Calu3 (cell line): ENCODE measurements at places on chromosomes 4 and X. TPM values are rescaled to one million over a fixed set of nuclear protein-coding genes. Genes with fewer than 3 reads are reported as not detected.

Gene GPR119
- not detected in 2 replicates for total RNA-seq

Gene DMD
- total RNA-seq: 7.6 and 11.6 TPM in 2 replicates

GRCh38 chr4:858041-858481 lies 32.1 kb upstream of the CPLX1 start:
- H3K27ac ChIP-seq: no peak overlapping the region
- no peak overlapping the region for H3K4me3 ChIP-seq
- H3K36me3 ChIP-seq: peaks cover 25% of the 10 kb centered on the region
- no peak for DNase-seq

GRCh38 chr4:54662901-54663585 lies 5.3 kb downstream of the KIT start:
- no peak overlapping the region for H3K4me3 ChIP-seq
- H3K4me1 ChIP-seq: peaks cover 9% of the 10 kb centered on the region
- H3K36me3 ChIP-seq: peaks cover 11% of the 10 kb centered on the region
- H3K27me3 ChIP-seq: peaks cover 27% of the 10 kb centered on the region
- H3K27ac ChIP-seq: no peak overlapping the region
- no peak for DNase-seq

DNA sequence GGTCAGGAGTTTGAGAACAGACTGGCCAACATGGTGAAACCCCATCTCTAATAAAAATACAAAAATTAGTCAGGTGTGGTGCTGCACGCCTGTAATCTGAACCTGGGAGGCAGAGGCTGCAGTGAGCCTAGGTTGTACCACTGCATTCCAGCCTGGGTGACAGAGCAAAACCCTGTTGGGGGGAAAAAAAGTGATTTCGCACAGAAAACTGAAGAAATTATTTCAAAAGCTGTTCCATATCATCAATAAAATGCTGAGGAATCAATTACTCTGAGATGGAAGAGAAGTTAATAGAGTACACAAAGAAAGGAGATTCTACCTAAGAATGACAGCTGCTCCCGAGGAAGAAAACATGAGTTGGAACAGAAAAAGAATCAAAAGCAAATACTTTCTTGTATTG lies 95.9 kb downstream of the PDGFC start:
- no peak overlapping the region for H3K4me3 ChIP-seq
- peak; percentile 2 for DNase-seq
- H3K36me3 ChIP-seq: no peaks in the 10 kb centered on the region
- peaks cover 18% of the 10 kb centered on the region for H3K4me1 ChIP-seq
- no peak overlapping the region for H3K27ac ChIP-seq
- H3K27me3 ChIP-seq: no peaks in the 10 kb centered on the region

DNA sequence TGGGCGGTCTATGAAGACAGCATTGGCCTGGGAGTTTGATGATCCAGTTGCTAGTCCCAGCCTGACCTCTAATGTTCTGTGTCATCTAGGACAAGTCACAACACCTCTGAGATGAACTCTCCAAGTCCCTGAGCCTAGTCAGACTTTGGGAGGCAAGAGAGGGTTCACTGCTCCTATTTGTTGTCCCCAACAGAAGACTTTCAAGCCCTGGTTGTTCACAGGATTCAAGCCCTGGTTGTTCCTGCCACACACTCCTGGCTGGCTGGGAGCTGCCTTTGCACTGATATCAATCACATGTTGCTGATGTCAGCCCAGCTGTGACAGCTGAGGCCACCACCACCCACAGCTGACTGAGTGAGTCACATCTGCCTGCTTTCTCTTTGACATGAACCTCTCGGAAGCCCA lies 253.2 kb upstream of the RASGEF1B start:
- no peak overlapping the region for H3K27ac ChIP-seq
- H3K36me3 ChIP-seq: no peaks in the 10 kb centered on the region
- peak; percentile 38 for DNase-seq
- peaks cover 9% of the 10 kb centered on the region for H3K4me1 ChIP-seq
- H3K4me3 ChIP-seq: no peak overlapping the region

- no peaks in the 10 kb centered on the region for H3K27me3 ChIP-seq
- peaks cover 17% of the 10 kb centered on the region for H3K4me1 ChIP-seq
- no peak overlapping the region for H3K27ac ChIP-seq
- H3K4me3 ChIP-seq: no peak overlapping the region
Measured at GRCh38 chrX:30576881-30577280, 685 bp downstream of the TASL start.

DNA sequence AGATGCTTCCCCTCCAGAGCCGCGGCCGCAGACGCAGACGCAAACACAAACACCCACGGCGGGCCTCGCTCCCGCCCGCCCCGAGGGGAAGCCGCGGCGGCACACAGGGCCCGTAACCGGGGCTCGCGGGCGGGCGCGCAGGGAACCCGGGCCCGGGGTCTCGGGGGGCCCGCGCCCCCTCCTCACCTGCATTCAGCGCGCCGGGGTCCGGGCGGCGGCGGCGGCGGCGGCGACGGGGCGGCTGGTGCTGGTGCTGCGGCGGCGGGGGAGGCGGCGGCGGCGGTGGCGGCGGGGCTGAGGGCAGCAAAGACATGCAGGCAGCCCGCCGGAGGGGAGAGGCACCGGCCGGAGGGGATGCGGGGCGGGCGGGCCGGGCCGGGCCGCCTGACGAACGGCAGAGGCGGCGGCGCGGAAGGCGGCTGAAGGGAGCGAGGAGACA lies 255 bp upstream of the CNOT6L start:
- H3K4me3 ChIP-seq: peak overlapping the region; percentile 95
- H3K4me1 ChIP-seq: peaks cover 25% of the 10 kb centered on the region
- peak overlapping the region; percentile 89 for H3K27ac ChIP-seq
- H3K27me3 ChIP-seq: no peaks in the 10 kb centered on the region

Gene KCTD8
- total RNA-seq: not detected in 2 replicates

- no peaks in the 10 kb centered on the region for H3K36me3 ChIP-seq
- H3K4me1 ChIP-seq: no peaks in the 10 kb centered on the region
- H3K27ac ChIP-seq: no peak overlapping the region
- H3K4me3 ChIP-seq: no peak overlapping the region
- H3K27me3 ChIP-seq: peaks cover 17% of the 10 kb centered on the region
- no peak for DNase-seq
Measured at GRCh38 chr4:168722391-168722790, 225.5 kb downstream of the PALLD start.

DNA sequence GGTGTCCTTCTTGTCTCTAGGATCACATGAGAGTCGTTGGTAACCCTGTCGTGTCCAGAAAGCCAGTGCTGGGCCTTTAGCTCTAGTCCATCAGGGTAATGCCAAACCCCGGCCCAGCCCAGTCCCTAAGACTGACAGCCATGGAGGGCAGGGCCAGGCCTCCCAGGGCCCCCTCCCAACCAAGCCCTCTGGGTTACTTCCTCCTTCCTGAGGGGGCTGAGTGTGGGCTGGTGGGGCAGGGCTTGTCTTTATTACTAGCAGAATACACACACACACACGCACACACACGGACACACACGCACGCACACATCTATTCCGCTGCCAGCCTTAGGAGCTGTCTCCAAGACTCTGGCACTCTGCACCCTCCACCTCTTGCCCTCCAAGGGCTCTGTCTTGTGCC lies 35.6 kb upstream of the CDKN2AIP start:
- H3K4me1 ChIP-seq: peaks cover 33% of the 10 kb centered on the region
- peaks cover 30% of the 10 kb centered on the region for H3K36me3 ChIP-seq
- H3K27me3 ChIP-seq: no peaks in the 10 kb centered on the region
- DNase-seq: peak; percentile 60

DNA sequence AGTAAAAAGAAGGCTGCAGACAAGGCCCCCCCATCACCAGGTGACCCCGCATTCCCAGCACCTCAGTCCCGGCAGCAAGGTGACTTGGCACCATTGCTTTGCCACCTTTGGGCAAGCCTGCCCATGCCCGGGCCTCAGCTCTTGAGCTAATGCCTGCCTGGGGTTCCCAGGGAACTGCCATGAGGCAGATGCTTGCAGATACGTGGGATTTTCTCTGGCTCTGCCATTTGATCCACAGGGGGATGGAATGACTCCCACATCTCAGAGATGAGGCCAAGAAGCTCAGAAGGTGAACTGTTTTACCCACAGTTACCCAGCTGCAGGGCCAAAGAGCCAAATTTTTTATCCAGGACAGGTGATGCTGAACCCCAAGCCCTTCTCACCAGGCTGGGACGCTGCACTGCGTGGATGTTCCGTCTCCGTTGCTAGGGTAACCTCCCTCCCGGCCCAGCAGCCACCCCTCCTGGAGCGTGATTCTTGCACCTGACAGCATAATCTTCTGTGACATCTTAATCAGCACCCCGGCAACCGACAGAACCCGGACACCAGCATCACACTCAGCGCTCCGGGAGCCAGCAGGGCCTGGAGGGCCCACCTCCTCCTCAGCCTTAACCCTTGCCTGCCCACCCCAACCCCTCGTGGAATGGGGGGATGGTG lies 15.7 kb upstream of the MSX1 start:
- no peak for DNase-seq
- H3K4me1 ChIP-seq: no peaks in the 10 kb centered on the region
- H3K4me3 ChIP-seq: no peak overlapping the region
- no peak overlapping the region for H3K27ac ChIP-seq

Gene DCAF8L2
- not detected in 2 replicates for total RNA-seq

DNA sequence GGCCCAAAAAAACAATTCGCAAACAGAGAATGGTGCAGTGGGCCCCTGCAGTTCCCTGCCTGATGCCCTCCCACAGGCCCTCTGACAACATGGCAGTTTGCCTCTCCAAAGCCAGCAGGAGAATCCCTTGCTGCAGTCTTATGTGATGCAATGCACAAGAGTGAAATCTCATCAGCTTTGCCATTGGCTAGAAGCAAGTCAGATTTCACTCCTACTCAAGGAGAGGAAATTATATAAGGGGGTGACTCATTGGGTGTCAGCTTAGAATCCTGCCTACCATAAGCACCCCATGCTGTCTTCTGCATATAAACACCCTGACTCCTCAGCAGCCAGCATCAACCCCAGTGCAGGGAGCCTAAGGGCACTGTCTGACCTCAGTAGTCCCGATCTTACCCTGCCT lies 157.3 kb upstream of the LDB2 start:
- H3K4me1 ChIP-seq: no peaks in the 10 kb centered on the region
- no peak for DNase-seq
- H3K27me3 ChIP-seq: no peaks in the 10 kb centered on the region
- H3K27ac ChIP-seq: no peak overlapping the region
- no peaks in the 10 kb centered on the region for H3K36me3 ChIP-seq

- H3K36me3 ChIP-seq: no peaks in the 10 kb centered on the region
- DNase-seq: no peak
- no peaks in the 10 kb centered on the region for H3K4me1 ChIP-seq
- no peaks in the 10 kb centered on the region for H3K27me3 ChIP-seq
Measured at GRCh38 chr4:154869301-154869700, 88.2 kb downstream of the RBM46 start.

- no peak overlapping the region for H3K4me3 ChIP-seq
- H3K27me3 ChIP-seq: no peaks in the 10 kb centered on the region
- peaks cover 11% of the 10 kb centered on the region for H3K36me3 ChIP-seq
- no peaks in the 10 kb centered on the region for H3K4me1 ChIP-seq
Measured at GRCh38 chr4:88033309-88033708, 25.9 kb downstream of the PKD2 start.

DNA sequence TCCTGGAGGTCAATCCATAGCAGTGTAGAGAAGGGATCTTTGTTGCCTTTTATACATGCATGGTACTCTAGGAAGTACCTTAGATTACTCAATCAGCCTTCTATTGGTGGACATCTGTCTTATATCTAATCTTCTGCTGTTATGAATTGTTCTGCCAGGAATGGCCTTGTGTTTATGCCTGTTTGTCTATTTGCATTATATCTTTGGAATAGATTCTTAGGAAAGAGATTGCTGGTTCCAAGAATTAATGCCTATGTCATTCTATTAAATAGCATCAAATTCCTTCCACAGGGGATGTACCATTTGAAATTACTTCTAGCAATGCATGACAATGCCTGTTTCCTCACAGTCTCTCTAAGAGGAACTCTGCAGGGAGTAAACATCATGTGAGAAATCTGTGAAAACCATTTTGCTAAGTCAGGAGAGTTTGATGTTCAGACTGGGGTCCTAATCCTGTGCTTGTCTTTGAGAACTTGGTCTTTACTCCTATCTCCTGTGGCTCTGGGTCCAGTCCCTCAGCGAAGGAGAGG lies 42.5 kb downstream of the BEX3 start:
- DNase-seq: no peak
- H3K27ac ChIP-seq: no peak overlapping the region
- no peaks in the 10 kb centered on the region for H3K36me3 ChIP-seq
- H3K27me3 ChIP-seq: no peaks in the 10 kb centered on the region
- H3K4me1 ChIP-seq: no peaks in the 10 kb centered on the region

Gene GPC3
- 2.3 and 4.0 TPM in 2 replicates for total RNA-seq

- H3K36me3 ChIP-seq: peaks cover 20% of the 10 kb centered on the region
- H3K27me3 ChIP-seq: no peaks in the 10 kb centered on the region
- H3K4me3 ChIP-seq: no peak overlapping the region
- no peaks in the 10 kb centered on the region for H3K4me1 ChIP-seq
- peak; percentile 59 for DNase-seq
Measured at GRCh38 chrX:71098302-71098701, 2.7 kb downstream of the FOXO4 start.

Gene GABRQ
- not detected in 2 replicates for total RNA-seq

DNA sequence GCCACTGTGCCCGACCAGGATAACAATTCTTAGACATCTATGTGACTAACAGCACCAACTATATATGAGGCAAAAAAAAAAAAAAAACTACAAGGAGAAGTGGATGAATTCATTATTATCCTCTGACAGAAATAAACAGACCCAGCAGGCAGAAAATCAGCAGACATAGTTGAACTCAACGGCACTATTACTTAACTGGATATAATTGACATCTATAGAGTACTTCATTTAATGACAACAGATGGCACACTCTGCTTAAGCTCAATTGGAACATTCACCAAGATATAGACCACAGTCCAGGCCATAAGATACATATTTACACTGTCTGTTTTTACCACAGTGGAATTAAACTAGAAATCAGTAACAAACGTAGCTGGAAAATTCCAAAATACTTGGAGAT lies 13.3 kb downstream of the CLDN22 start:
- peaks cover 6% of the 10 kb centered on the region for H3K36me3 ChIP-seq
- DNase-seq: no peak
- no peak overlapping the region for H3K4me3 ChIP-seq
- peaks cover 11% of the 10 kb centered on the region for H3K4me1 ChIP-seq
- H3K27me3 ChIP-seq: no peaks in the 10 kb centered on the region

DNA sequence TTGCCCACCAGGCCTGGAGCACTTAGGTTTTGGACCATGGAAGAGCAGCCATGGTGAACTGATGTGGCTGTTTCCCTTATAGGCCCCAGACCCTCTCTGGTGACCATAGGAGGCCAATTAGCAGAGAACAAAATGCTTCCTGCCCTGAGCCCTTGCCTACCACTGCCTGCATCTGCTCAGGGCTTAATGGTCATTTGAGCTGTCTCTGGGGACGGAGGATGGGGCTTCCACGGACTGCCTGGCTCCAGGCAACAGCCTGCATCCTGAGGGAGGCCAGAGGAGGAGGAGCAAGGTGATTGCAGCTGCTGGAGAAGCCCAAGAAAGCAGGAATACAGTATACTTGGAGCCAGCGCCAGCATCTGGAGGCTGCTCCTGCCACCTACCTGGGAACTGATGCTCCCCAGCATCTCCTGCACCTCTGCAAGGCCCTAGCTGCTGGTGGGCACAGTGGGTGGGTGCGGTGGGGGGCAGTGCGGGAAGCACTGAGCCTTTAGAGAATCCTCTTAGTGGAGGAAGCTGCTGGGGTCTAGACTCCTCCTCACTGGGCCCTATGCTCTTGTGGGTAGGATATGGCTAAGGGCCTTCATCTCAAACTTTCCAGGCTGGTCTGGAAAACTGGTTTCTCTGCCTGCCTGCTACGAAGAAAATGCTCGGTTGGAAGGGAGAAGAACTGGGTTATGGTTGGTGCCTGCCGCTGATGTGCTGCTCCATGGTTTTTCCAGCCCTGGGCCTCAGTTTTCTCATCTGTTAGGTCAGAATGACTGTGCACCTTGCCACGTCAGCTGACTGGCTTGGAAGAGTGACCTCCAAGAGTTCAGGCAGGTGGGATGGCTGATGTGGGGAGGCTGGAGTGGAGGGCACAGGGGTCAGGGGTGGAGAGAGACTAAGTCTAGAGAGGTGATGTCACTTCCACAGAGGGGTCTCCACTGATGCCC lies 158.8 kb upstream of the PJA1 start:
- H3K36me3 ChIP-seq: no peaks in the 10 kb centered on the region
- H3K27ac ChIP-seq: no peak overlapping the region
- H3K4me1 ChIP-seq: no peaks in the 10 kb centered on the region
- H3K4me3 ChIP-seq: no peak overlapping the region

Gene C4orf50
- not detected in 2 replicates for total RNA-seq
